ENCODE measurements at places on chromosomes 1 and 21.

GRCh38 chr1:17789926-17790325 is 34.8 kb downstream of the ACTL8 start:
- DNase-seq, result no peak

GRCh38 chr1:59043796-59044195 is 253.1 kb upstream of the FGGY start:
- peak; percentile 86 for DNase-seq

DNA sequence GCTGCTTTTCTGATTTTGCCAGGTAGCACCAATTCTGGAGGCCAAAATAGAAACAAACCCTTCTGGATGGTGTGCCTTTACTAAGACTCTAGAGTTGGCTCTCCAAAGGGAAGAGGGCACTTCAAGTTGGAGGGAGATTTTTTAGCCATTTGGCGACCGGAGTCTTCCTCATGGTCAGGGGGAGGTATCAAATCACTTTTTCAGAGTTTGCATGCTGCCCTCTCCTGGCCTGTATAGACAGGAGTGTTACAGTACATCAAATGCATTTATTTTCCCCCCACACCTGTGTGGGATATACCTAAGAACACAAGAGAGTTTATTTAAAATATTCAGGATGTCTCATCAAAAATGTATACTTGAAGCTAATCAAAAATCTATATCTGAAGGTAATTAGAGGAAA is 3.2 kb downstream of the GREM2 start:
- no peak for DNase-seq

GRCh38 chr1:8598060-8598724 is 219.2 kb downstream of the RERE start:
- no peak for DNase-seq

DNA sequence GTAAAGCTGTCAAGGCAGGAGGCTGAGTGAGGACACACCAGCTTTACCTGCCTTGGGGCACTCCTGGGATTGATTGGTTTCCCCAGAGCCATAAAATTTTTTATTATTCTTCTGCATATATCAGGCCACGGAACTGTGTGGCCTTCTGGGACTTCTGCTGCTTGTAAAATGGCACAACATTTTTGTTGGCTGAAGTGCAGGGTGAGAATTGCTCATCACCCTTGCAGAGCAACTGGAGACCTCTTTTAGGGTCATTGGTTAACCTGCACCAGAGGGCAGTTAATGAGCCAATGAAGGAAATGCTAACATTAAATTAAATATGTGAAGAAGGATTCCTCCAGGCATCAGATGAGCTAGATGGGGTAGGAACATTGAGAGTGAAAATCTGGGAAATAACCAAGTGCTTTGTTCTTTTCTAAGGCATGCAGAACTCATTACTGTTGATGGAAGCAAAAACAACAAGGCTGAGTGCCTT is 87.7 kb downstream of the LTN1 start:
- DNase-seq, result no peak

GRCh38 chr1:200897259-200897658 is 2.6 kb downstream of the INAVA start:
- no peak for DNase-seq

GRCh38 chr1:55580845-55581332 is 365.7 kb upstream of the USP24 start:
- peak; percentile 46 for DNase-seq

DNA sequence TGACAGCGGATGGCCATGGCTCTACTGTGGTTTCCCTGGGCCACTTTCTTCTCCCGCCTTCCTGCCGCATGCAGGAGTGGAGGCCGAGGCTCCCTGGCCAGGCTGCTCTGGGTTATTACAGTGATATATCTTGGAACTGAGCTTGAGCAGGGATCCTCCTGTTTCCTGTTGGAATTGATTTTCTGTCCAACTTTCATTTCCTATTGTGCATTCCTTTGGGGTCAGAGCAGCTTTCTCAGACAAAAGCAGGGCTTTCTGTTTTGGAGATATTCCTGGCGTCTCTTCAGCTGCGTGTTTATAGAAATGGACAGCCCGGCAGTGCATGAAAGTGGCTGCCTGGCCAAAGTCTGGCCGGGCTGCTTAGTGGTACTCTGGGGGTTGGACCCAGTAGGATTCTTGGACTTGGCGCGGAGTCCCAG is 146.4 kb downstream of the KIF26B start:
- DNase-seq, result peak; percentile 43

GRCh38 chr1:175077356-175078030 is 9.9 kb downstream of the TNN start:
- DNase-seq, result no peak

DNA sequence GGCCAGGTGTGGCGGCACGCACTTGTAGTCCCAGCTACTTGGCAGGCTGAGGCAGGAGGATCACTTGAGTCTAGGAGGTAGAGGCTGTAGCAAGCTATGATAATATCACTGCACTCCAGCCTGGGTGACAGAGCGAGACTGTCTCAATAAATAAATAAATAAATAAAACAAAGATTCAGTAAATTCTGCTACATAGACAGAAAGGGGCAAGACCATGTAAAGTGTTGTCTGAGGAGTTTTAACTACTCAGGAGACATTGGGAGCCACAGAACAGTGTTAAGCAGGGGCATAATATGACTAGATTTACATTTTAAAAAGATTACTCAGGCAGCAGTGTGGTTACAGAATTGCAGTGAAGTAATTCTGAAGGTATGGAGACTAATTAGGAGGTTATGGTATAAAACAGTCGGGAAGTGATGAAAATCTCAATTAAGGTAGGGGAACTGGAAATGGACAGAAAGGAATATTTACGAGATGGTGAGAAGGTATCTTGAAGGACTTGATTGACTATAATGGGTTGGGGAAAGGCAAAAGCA is 94.7 kb downstream of the ATP1B1 start:
- DNase-seq, result no peak

GRCh38 chr1:43549921-43550597 is 19.4 kb downstream of the PTPRF start:
- no peak for DNase-seq

DNA sequence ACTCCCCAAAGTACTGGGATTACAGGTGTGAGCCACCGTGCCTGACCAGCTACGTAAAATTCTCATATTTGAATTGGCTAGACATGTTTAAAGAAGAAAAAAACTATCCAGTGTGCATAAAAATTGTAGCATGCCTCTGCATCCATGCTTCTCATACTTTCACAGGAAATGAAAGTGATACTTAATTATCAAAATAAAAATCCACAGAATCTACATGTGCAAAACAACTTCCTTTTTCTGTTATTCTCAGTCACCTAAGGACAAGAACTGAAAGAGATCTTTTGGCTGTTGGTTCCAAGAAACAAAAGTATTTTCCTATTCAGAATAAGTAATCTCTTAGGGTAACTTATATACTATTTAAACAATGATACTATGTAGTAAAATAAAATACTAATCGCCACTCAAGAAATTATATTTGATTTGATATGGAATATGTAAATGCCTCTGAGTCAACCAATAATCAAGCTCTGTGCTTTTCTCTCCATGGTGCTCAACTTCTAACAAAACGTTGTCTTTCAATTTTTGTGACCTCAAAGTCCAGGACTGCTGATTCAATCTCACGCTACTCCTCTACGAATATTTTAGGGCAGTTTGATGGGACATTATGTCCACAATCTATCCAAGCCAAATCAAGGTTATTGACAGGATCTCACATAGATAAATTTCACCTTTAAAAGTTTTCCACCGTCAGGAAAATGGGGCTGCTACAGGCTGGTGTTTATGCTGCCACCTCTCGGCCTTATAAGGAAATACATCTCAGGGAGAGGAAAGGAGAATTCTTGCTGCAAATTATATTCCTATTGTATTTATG is 102.7 kb downstream of the ZNF281 start:
- DNase-seq, result no peak

GRCh38 chr1:3245344-3245743 is 176.3 kb downstream of the PRDM16 start:
- DNase-seq, result no peak

- DNase-seq, result no peak
Observed at GRCh38 chr1:77084457-77084856, 134.8 kb downstream of the PIGK start.

- DNase-seq, result no peak
Observed at GRCh38 chr1:196056966-196057365, 551.3 kb downstream of the KCNT2 start.

GRCh38 chr1:64923294-64923718 is 43.0 kb downstream of the JAK1 start:
- no peak for DNase-seq

GRCh38 chr1:22941257-22941656 is 31.4 kb downstream of the LACTBL1 start:
- no peak for DNase-seq

DNA sequence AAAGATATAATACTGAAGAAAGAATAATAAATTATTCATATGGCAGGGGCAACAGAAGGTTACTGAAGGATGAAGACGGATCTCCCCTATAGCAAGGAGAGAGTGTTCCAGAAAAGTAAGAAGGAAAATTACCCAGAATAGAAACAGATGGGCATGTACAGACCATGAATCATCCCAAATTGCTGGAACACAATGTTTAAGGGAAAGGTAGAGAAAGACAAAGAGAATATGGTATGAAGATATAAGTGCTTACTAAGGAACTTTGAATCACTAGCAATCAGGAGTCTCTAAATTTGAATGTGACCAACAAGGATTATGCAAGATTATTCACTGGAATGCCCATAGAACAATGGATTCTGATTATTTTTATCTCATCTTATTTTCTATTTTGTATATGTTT is 375.4 kb downstream of the COL11A1 start:
- no peak for DNase-seq

Measured in AG09319 (cell line).